Femur (tissue), 1 donor: ENCODE measurements at places on chromosomes 3 and 15.

DNA sequence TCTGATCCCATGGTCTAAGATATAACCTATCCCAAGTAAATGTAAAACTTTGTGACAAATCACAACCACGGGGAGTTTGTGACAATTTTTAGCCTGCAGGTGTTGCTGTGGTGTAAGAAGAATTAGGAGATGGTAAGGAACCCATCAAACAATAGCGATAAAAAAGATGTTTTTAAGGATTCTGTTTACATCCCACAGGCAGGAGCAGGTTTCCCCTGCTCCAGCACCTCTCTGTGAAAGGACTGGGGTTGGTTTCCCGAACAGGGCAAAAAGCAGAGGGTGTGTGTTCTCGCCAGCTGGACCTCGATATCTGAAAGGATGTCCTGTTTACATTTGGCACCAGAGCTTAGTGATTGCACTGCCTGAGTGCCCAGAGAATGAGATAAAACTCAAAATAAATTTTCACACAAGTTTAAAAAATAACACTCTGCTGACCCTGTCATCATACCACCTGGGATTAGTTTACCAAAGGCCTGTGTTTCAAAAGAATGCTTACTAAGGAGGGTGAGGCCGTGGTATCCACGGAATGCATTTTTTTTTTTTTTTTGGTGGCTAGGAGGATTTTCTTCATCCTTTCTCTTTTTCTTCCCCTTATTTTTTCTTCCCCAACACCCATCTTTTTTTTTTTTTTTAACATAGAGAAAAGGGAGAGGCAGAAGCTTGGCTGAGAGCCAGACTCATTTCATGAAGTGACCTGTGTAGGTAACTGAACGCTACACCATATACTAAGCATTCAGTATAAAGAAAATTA lies 151.8 kb upstream of the DPH6 start:
- DNase-seq: no peak

DNA sequence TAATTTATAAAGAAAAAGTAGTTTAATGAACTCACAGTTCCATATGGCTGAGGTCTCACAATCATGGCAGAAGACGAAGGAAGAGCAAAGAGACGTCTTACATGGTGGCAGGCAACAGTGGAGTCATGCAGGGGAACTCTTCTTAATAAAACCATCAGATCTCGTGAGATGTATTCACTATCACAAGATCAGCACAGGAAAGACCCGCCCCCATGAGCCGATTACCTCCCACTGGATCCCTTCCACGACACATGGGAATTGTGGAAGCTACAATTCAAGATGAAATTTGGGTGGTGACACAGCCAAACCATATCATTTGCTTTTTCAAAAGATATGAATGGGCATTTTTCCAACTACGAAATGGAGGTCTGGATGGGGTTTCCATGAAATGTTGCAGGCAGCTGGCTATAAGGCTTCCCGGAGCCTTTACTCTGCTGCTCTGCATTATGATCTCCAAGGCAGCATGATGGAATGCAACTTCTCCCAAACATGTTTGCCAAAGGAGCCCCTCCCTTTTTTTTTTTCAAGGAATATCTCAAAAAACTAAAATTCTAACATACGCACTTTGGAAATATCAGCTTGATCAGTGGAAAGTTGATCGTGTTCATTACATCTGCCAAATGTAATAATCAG lies 189.7 kb downstream of the MEX3B start:
- no peak for DNase-seq

GRCh38 chr3:3133500-3133899 lies 6.8 kb downstream of the TRNT1 start:
- DNase-seq: no peak

DNA sequence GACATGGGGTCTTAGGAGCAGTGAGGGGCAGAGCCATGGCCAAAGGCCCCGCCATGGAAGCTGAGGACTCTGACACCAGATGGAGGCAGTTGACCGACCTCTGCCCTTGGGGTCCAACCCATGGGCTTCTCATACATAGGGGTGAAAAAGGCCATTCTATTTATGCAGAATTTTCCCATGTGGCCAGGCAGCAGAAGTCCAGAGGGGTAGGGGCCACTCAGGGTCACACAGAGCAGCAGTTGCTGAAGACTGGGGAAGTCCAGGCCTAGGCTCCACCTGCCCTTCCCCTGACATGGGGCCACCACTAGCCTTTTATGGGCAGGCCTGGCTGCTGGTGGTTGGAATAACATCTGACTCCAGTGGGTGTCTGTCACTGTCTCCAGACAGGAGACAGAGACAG lies 6.4 kb downstream of the PRSS50 start:
- DNase-seq: peak; percentile 18

DNA sequence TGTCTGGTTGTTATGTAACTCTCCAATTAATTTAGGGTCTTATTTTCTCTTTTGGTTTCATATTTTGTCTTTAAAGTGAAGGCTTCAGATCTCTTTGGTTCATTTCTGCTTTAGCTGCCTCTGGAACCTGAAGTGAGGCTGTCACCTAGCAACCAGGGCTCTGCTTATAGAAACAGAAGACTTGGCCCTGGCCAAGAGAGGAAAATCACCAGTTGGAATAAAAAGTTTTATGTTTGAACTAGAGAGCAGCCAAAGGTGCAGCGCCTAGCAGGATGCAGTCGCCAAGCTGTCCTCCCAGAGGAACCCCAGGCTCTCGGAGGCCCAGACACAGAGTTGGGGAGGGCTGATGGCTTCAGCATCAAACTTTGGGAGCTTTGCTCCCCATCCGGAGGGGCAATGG lies 41.1 kb downstream of the LYZL4 start:
- DNase-seq: peak; percentile 92

- no peak for DNase-seq
Measured at GRCh38 chr15:43218908-43219706, 1.7 kb downstream of the EPB42 start.

GRCh38 chr15:98150536-98150935 lies 190.0 kb downstream of the ARRDC4 start:
- DNase-seq: no peak

- DNase-seq: no peak
Measured at GRCh38 chr15:46703020-46703861, 1014.1 kb upstream of the SEMA6D start.

DNA sequence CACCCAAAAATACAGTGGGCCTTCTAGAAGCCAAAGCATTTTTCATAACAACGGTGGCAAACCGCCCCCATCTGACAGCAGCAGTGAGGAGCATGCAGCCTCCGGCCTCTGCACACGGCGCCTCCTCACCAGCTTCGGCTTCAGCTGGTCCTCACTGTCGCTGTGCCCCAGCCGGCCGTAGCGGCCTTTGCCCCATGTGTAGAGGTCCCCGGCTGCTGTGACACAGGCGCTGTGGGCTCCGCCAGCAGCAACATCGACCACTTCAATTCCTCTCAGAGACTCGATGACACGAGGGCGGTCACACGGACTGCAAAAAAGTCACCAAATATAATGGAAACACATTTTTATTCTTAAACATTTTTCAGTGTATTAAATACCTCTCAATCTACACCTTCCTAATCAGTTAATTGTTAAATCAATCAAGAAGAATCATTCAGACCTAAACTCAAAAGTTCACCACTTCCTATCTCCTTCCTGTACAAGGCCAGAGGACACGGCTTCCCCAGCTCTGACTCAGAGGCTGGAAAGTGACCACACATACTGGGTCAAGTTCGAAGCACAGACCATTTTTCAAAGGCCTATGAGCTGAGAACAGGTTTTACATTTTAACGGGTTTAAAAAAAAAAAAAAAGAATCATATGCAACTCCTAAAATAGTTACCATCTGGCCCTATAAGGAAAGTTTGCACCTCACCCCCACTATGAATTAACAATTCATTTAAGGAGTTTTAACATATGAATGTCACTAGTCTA lies 33.6 kb upstream of the OCA2 start:
- DNase-seq: no peak

- DNase-seq: peak; percentile 34
Measured at GRCh38 chr3:39181408-39182335, 10.7 kb downstream of the XIRP1 start.

DNA sequence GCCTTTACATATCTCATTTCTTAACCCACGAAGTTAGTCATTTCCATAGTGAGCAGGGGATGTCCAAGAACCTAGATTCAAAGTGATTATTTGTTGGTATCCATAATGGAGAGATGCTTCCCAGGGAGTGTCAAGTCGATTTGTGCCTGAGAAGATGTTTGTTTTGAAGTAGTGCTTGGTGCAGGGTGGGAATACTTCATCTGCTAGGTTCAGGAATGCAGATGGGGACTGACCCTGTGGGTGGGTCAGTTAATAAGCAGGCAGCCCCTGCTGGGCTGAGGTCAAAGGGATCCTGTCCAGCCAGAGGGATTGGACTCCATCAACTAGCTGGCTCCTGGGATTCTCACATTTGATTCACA lies 44.1 kb upstream of the VILL start:
- DNase-seq: no peak

- peak; percentile 52 for DNase-seq
Measured at GRCh38 chr3:142724682-142725356, 985 bp downstream of the TRPC1 start.

DNA sequence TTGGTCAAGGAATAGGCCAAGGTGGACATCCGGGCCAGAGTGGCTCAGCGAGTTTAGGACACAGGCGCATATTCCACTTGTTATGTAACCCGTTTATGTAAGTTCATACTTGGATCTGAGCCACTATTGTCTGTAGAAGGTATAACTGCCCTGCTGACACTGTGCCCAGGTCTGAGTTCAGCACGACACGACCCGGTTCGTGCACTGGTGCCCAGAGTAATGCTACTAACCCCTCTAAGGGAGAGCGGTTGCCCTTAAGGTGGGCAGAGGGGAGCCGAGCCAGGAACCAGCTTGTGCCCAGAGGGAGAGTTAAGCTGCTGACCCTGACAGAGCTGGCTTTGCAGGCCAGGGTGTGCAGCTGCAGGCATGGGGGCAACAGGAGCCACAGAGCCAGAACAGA lies 1.9 kb upstream of the ULK4 start:
- no peak for DNase-seq

DNA sequence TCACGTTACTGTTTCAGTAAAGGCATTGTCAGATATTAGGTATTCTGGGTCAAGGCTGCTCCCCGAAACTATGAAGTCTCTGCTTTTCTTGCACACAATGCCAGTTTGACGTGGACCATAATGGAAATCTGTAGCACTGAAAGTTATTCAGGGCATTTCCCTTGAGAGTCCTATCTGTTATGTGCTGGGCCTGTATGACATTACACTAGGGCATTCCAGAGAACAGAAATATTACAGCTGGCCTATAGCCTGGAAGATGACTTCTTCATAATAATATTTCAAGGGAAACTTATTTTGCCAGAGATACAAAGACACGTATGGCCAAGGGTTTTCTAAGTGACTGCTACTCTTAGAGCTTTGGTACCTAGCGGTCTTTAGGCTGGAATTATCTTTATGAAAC lies 613.6 kb upstream of the CBLB start:
- no peak for DNase-seq

- DNase-seq: peak; percentile 78
Measured at GRCh38 chr15:33700695-33701303, 267.5 kb upstream of the CHRM5 start.

DNA sequence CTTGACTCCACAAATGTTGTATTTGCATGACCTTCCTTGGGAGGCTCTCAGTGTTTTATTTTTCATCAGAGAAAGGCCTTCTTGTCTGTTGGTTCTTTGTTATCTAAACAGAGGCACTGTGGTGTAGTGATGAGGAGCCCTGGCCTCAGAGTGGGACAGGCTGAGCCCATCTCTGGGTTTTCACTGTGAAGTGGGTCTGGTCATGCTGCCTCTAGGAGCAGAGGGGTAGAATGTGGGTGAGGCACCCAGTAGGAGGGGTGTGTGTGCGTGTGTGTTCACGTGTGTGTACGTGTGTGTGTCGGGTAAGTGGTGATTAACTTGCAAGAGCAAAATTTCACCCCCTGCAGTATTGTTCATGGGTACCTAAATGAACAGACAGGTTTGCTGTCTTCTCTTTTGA lies 14.4 kb downstream of the KLF13 start:
- DNase-seq: no peak

- DNase-seq: no peak
Measured at GRCh38 chr3:98877132-98877531, 24.4 kb downstream of the DCBLD2 start.

GRCh38 chr3:53511246-53511645 lies 16.8 kb downstream of the CACNA1D start:
- DNase-seq: no peak

- no peak for DNase-seq
Measured at GRCh38 chr15:39270221-39270855, 310.5 kb upstream of the THBS1 start.

DNA sequence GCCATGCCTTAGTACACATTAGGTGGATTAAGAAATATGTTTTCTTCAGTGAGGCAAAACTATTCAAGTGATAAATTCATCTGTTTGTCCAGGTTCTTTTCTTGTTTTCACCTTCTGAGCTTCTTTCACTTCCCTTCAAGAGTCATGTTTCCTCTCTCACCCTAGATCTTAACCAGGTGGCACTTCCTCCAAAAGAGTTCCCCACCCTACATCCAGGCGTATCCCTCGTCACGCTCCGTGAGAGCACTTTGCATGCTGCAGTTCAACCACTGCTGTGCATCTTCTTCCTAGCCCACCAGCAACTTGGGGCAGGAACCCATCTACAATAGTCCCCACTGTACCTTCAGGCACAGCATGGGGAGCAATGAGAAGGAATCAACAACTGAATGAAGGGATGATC lies 28.9 kb downstream of the OSBPL10 start:
- DNase-seq: no peak

- DNase-seq: no peak
Measured at GRCh38 chr3:162933656-162934055, 1437.0 kb downstream of the OTOL1 start.

GRCh38 chr3:22977650-22978289 lies 225.4 kb upstream of the UBE2E2 start:
- DNase-seq: no peak
